ENCODE measurements at places on chromosomes 1 and 21.

DNA sequence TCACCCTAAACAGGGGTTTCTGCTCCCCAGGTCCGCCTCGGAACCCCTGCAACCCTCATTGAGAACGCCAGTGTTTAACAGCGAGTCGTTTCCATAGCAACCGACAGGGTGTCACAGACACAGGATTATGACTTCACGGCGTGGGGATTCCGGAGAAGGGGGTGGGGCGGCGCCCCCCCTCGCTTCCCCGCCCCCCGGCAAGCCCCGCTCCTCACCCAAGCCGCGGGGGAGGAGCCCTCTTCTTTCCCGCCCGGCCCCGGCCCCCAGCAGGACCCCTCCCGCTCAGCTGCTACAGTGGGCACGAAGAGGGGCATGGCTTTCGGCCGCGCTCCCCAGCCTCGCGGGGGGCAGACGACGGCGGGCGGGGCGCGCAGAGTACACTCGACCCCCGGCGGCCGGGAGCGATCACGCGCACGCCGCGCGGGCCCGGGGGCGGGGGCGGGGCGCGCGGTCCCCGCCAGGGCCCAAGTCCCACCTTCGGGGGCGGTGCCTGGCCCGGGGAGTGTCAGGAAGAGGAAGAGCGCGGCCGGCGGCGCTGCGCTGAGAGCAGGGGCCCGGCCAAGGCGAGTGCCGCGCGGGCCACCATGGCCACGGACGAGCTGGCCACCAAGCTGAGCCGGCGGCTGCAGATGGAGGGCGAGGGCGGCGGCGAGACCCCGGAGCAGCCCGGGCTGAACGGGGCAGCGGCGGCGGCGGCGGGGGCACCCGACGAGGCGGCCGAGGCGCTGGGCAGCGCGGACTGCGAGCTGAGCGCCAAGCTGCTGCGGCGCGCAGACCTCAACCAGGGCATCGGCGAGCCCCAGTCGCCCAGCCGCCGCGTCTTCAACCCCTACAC lies at the start of gene EFHD2:
EFHD2 (plus strand) TSS at position 501 of the 835 bp plus-strand sequence; CDS start at position 585, 84 bp downstream.
- DNase-seq, result peak; percentile 79

GRCh38 chr1:48222501-48223242 lies at the start of gene SLC5A9:
Gene SLC5A9, plus strand, starts transcription at chr1:48222716. Its CDS starts 21 bp downstream, at chr1:48222737.
- no peak for DNase-seq

- no peak for DNase-seq
These were observed 249.3 kb downstream of the ATG4C start for GRCh38 chr1:63033211-63033610.

GRCh38 chr1:109237512-109237911 lies 11.8 kb upstream of the CELSR2 start:
- DNase-seq, result no peak

DNA sequence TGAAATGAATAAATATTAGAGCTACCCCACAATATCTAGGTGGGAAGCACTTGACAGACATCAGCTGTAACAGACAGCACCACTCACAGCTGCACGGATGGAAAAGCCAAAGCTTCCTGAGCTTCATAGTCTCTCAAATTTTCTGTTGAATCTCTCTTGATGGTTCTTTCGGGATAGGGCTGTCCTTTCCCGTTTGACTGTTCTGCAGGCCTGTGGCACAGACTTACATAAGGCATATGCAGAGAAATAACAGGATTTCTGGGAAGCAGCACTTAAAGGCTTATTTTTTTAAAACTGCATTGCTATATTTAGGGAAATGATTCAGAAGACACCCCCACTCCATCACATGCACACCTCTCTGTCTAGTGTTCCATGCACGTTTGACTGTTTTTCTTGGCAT lies 77.5 kb downstream of the ZNF648 start:
- no peak for DNase-seq

All from activated naive CD4-positive, alpha-beta T cell treated with anti-CD3 and anti-CD28 coated beads for 36 hours (primary cell).